ENCODE measurements at places on chromosomes 7 and 10.

DNA sequence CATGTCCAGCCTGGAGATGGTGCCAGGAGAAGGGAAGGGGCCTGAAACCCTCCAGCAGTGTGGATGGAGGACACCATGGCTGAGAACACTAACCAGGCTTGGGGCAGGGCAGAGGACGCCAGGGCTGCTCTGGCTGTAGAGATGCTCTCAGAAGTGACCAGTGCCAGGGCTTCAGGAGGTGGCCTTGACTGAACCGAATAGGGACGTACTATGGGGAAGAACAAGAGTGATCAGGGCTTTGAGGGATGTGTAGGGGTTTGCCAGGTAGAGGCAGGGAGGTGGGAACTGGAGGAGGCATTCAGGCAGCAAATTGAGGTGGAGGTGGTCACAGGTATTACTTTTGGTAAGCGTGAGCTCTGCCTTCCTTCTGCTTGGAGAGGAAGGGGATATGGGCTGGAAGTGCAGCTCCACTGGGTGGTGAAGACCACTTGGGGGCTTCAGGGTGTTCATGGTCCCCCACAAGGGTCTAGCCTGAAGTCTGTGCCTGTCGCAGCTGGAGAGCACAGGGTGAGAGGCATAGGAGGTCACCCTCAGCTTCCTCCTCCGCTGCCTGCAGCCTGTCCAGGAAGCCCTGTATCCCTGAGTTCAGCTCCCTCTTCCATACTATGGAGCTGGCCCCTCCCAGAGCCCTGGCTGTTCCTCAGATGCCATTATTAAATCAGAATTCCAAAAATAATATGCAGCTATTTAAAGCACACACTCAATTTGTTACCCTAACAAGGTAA lies 27.8 kb downstream of the ADCY1 start:
- no peak for DNase-seq

- DNase-seq, result no peak
Measured at GRCh38 chr10:122375679-122376160, 1.2 kb downstream of the PLEKHA1 start.

DNA sequence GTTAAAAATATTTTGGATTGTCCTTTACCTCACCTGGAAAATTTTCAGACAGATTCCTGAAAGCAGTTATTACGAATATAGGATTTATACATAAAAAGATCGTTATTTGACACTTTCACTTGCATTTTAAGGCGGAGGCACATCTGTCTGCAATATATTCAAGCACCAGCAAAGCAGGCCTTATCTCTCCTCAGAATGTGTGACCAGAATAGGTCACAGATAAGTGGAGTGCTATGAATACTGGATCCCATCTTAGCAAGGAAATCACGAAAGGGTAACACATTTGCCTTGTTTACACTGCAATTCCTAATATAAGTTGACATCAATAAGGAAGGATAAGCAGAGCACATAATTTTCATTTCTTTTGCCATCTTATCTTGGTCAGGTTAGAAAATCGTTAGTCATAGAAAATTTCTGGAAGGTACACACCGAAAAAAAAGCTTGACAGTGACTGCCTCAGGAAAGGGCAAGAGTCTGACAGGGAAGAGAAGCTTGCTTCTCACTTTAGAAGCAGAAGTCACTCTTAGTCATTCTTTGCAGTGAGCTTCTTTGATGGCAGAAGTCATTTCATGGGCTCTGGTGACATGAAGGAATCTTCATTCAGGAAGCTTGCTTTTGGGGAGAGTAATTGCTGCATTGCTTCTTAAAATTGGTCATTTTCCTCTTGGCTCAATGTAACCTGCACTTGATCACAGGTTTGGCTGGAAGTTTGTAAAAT lies 98.1 kb upstream of the STK17A start:
- no peak for DNase-seq

- no peak for DNase-seq
Measured at GRCh38 chr10:117427356-117427755, 52.1 kb upstream of the PDZD8 start.

DNA sequence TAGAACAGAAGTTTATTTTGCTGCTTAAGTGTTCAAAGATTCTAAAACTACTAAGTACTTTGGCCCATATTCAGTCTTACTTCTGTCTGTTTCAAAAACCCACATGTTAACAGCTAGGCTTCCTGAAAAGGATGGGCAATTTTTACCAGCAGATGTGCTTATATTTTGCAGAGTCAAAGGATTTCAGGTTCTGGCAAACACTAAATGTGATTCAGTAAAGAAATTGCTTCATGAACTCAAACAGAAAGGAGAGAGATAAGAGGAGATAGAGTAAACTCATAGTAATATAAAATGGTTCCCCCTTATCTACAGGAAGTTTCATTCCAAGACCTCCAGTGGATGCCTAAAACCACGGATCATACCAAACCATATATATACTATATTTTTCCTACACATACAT lies 248.5 kb downstream of the AGMO start:
- peak; percentile 7 for DNase-seq

DNA sequence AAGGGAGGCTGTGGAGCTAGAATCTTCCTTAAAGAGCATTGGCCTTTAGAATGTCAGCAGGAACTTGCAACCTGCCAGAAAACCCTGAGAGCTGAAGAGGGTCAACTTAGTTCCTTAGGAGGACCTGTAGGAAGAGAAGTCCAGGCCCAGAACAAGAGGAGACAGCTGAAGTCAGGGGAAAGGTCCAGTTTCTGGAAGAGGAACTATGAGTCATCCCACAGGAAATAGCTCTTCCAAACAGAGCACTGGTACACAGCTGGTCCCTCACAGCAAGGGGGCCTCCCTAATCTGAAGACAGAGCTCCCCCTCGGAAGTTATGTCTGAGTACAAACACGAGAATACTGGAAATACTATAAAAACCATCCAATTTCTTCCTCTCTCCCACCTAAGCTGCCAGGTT lies 98.9 kb downstream of the HERPUD2 start:
- DNase-seq, result peak; percentile 48

GRCh38 chr7:111753968-111754367 lies 191.7 kb upstream of the IMMP2L start:
- no peak for DNase-seq

DNA sequence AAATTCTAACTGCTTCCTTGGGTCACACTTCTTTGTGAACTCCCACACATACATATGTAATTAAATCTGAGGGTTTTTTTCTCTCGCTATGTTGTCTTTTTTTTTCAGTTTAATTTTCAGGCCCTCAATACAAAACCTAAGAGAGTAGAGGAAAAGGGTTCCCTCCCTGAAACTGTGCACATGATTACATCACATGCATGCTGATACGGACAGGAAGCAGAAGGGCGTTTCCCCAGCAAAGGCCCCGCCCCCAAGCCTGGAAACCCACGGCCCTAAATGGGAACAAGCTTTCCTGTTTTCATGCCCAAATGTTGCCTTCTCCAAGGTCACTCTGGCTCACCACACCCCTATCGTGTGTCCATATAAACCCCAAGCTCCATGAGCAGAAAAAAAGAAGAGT lies 115.4 kb downstream of the TEX36 start:
- DNase-seq, result no peak

GRCh38 chr10:102859911-102860310 lies 5.9 kb downstream of the BORCS7 start:
- DNase-seq, result no peak

GRCh38 chr7:21996641-21997040 lies 50.9 kb upstream of the CDCA7L start:
- DNase-seq, result no peak

DNA sequence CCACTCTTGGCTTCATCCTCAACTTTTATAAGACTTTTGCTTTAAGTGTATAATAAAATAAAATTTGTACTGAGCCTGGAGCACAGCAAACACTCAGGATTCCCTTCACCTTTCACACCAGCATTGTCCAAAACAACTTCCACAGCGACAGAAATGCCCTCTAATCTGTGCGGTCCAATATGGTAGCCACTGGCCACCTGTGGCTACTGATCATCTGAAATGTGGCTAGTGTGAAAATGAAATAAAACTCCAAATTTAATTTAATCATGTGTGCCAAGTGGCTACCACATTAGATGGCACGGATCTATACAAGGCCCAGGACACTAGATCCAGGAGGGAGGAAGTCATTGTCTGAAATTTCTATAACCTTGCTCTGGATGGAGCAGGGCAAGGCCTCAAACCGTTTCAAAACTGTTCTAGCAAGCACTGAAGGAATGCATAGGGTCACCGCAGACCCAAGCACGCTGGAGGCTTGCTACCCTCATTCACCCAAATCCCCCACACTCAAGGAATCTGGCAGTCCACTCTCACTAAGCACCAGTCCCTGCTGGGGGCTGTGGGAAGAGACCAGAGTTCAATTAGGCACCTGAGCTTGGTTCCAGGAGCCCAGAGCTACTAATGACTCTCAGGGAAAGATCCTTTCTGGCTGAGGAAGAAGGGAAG lies 6.3 kb upstream of the MYO1G start:
- DNase-seq, result no peak

DNA sequence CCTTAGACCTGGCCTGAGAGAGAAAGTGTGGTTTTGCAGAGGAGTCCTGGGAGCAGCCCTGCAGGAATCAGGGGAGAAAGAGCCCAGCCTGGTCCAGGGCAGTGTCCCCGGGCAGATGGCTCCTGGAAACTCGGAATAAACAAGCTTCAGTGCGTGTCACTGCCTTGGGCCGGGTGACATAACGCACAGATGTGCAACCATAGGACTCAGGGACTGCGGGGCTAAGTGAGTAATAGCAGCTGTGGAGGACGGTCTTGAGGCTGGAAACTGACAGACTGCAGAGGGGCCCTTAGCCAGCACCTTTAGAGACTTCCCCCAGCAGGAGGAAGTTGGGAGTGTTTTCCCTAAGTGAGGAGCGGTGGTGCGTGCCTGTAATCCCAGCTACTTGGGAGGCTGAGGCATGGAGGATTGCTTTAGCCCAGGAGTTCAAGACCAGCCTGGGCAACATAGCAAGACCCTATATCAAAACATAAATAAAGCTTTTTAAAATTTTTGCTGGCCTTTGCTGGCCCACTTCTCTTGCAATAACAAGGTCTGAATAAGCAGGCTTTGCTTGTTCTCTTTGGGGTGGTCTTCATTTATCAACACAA lies 5.3 kb upstream of the CLIP2 start:
- no peak for DNase-seq

- DNase-seq, result no peak
Measured at GRCh38 chr7:155454183-155455112, 3.5 kb upstream of the EN2 start.

GRCh38 chr7:47194516-47195057 lies 387.3 kb downstream of the TNS3 start:
- DNase-seq, result no peak

DNA sequence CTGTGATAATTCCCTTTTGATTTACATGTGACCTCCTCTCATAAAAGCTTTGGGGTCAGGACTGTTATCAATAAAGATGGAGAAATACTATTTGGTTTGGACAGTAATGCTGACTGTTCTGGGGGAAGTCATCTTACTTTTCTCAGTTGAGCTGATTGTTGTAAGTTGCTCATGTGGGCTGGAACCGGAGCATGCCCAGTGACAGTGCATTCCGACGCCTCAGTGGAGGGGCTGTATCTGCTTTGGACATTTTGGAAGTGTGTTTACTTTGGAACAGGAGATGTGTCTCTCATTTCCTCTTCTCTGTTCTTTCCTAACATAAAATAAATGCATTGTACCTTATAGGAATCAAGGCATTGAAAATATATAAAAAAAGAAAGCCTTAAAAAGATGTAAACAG lies 30.1 kb downstream of the RBM33 start:
- peak; percentile 35 for DNase-seq

GRCh38 chr10:92119340-92119739 lies 171.5 kb downstream of the CPEB3 start:
- no peak for DNase-seq

DNA sequence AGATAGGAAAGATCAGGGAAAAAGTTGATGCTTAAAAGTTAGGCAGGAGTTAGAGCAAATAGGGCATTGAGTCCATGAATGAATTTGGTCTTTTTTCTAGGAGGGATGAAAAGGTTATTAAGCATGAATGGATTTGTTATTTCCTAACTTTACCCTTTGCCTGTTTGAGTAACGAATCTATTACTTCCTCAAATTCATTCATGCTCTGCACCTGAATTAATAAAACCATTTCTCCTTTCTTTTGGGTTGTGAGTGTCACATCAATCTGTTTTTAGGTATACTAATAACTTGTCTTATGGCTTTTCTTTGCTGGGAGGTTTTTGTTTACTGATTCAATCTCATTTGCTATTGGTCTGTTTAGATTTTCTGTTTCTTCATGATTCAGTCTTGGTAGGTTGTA lies 1217.7 kb upstream of the CELF2 start:
- no peak for DNase-seq

GRCh38 chr7:87517136-87517815 lies 41.8 kb upstream of the ABCB4 start:
- no peak for DNase-seq

DNA sequence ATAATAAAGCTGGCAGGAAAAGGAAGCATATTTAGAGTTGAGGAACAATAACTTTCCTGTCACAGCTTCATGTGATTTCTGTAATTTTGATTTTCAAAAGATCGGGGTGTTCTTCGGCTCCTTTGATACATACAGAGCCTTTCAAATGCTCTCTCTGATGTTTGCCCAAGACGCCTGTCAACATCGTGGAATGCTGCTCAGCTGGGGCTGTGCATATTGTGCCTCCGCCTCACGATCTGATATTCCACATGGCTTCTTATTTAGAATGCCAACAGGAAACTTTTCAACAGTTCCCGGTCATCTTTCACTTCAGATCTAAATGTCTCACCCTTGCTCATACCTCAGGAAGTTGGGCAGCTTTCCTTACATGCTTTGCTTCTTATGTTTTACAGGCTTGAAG lies 7.3 kb downstream of the NPY start:
- DNase-seq, result no peak

DNA sequence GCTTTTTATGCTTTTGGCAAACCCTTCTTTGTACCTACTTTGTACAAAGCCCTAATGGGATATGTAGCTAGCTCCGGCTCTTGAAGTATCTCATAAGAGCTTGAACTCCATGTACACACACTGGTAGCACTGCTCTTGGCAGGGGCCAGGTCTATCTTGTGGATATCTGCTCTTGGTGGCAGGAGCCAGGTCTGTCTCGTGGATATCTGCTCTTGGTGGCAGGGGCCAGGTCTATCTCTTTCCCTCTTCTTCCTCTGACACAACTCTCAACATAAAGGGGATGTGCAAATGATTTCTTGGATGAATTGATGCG lies 91.9 kb downstream of the WNT2 start:
- no peak for DNase-seq
